ENCODE measurements at places on chromosomes 2 and 18.
A peak's percentile ranks its signal among the peaks of the same experiment; 100 is the strongest.

- DNase-seq, result no peak
Observed at GRCh38 chr18:9824474-9824832, 61.3 kb upstream of the TXNDC2 start.

DNA sequence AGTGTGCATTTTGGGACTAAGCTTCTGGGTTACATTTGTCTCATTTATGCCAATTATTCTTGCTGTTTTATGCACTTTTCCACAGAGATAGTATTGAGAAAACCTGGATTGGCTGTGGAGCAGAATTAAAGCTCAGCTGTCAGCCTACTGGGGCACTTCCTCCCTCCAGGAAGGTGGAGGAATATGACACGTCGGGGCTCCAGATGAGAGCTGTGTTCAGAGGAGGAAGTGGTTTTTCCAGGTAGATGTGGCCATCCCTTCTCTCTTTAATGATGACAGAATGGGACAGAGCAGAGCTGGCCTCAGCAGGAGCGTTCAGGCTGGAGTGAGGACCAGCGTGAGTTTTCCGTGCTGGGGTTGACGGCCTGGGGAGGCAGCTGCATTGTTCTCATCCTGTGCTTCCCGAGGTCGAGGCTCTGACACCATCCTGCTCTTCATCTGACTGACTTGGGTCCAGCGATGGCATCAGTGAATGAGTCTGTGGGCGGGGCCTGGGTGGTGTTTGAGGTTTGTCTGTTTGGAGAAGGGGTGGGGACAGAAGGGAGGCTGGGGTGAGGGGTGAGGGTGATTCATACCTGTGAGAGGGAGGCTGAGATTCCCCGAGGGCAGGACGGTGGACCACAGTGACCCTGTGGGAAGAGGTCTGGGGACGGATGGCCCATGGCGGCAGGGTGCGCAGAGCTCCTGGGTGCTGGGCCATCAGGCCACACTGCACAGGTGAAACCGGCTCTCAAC lies 207.0 kb downstream of the LDLRAD4 start:
- peak; percentile 15 for DNase-seq

DNA sequence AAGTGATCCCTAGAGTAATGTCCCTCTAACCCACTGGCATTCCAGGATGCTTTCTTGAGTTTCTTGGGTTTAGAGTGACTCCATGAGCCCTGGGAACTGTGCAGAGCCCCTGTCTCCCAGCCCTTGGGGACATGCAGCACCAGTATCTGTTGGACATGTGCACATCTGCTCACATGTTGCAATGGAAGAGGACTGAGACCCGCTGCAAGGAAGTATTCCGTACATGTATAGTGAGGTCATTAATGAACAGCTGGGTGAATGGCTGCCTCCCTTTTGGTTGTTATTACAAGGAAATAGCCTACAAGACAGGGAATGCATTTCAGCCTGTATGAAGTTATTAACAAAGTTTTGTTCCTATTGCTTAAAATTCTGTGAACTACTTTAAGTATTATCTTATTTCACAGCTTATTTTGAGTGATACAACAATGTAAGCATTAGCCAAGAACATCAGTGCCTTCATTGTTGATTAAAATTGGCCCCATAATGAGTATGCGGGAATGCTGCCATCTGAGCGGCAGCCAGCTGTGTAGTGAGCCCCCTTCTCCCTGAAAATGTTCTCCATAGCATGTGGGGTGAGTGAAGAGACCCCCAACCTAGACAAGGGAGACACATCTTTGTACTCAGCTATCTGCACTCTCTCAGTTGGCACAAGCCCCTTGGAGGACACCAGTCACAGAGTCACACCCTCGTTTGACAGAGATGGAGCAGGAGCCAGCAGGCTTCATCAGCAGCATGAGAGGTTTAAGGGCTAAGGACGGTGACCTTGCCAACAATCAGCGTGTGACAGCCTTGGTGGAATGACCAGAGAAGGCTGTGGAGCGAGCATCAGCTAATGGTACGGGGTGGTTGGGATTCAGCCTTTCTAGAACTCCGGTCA lies 87.4 kb downstream of the FAM210A start:
- no peak for DNase-seq

GRCh38 chr2:190664240-190664639 lies 15.4 kb downstream of the NAB1 start:
- no peak for DNase-seq

- no peak for DNase-seq
Observed at GRCh38 chr2:29224693-29225551, 109.7 kb downstream of the CLIP4 start.

DNA sequence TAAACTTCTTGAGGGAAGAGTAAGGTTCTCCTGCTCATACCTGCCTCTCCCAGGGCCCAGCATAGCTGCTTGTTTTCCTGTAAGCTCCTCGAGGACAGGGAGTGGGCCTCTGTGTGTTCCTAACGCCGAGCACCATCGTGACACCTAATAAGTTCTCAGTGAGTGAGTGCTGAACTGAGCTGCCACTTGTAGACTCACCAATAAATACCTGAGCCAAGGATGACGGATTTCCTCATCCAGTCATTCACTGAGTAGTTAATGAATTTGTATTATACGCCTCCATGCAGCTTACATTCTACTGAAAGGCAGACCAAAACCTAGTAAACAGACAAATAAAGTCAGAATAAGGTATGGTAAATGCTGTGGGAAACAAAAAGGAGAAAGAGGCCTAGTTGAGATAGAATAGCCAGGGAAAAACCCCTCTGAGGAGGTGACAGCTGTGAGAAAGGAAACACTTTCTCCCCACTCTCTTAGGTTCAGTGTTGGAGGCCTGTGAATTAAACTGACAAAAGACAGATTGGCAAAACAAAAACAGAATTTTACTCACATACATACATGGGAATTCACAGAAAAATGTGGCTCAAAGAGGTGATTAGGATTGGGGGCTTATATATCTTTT lies 138.6 kb downstream of the B3GNT2 start:
- no peak for DNase-seq

- DNase-seq, result no peak
Observed at GRCh38 chr2:238874330-238875050, 26.6 kb downstream of the TWIST2 start.

DNA sequence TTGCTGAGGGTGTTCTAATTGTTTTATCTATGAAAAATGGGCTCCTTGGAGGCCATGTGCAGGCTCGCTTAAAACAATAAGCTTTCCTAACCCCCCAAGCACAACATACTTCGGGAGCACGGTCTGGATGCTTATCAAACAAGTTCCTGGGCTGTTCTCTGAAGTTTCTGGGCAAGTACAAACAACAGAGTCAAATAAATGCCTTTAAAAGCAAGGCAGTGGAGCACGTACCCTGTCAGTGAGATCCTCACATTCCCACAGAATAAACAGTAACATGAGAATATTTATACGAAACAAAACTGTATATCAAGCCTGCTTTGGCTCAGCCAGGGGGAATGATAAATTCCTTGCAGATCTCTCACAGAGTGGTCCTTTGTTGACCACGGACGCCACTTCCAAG lies 44.8 kb downstream of the FTCDNL1 start:
- no peak for DNase-seq

DNA sequence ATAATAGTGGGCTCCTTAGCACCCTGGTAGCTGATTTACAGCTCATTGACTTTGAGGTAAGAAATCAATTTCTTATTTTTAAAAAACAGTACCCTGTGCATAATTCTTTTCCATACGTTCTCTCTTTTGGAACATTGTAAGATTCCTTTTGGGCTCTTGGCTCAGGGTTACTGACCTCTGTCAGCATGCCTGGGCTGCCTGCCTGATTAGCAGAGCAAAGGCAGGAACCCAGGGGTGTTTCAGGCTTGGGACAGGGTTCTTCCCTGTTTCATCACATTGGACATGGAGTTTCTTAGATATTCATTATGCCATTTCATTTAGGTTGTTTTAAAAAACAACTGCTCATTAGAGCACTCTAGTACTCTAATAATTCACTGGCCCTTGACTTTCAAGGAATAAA lies 73.8 kb upstream of the ITM2C start:
- no peak for DNase-seq

GRCh38 chr18:66872277-66872676 lies 268.4 kb upstream of the CDH19 start:
- no peak for DNase-seq

GRCh38 chr2:16900405-16901025 lies 234.9 kb upstream of the CYRIA start:
- DNase-seq, result no peak

DNA sequence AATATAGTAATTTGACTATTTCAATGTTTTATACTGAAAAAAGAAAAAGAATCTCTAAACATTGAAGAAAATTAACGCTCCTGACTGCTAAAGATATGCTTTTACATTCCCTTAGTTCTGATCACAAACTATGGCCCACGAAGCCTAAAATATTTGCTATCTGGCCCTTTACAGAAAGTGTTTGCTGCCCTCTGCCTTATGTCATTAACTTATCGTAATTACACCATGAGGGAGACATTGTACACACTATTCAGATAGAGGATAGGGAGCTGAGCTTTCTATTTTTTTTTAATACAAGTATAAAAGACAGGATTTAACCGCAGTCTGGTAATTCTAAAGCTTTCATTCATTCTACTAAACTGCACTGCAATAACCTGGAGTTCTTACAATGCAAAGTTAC lies 393.1 kb upstream of the DCC start:
- no peak for DNase-seq
